ENCODE measurements at places on chromosomes 1 and 21.

DNA sequence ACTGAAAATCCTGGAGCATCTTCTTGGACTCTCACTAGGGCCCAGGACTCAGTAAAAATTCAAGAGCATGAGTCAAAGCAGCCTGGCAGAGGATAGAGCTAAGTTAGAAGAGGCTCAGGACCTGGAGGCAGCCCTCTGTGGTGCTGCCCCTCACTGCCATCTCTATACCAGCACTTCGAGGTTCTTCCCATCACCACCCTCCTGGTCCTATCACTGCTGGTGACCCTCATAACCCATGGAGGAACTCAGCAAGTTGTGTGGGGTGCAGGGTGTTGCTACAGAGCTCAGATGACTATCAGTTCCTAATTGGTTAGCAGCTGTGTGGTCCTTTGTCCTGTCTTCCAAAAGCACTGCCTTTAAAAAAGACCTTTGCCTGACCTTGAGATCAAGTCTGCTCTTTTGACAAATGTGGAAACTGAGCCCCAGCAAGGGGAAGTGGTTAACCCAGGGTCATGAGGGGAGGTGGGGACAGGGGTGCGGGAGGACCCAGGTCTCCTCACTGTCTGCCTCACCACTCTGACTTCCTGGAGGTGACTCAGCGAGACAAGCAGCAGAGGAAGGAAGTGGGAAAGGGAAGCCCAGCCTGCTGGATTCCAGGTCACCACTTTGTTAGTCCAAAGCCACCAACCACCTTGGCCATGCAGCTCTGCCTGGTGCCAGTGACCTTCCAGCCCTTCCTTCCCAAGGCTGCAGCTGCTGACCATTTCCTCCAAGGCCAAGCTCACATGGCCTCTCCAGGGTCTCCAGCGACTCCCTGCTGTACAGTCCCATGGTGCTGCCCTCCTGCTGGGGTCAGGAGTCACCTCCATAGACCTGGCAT, 199.4 kb upstream of the EDN2 start:
- no peak for DNase-seq

- DNase-seq = no peak
Observed at GRCh38 chr1:222967466-222968240, 152.8 kb downstream of the DISP1 start.

DNA sequence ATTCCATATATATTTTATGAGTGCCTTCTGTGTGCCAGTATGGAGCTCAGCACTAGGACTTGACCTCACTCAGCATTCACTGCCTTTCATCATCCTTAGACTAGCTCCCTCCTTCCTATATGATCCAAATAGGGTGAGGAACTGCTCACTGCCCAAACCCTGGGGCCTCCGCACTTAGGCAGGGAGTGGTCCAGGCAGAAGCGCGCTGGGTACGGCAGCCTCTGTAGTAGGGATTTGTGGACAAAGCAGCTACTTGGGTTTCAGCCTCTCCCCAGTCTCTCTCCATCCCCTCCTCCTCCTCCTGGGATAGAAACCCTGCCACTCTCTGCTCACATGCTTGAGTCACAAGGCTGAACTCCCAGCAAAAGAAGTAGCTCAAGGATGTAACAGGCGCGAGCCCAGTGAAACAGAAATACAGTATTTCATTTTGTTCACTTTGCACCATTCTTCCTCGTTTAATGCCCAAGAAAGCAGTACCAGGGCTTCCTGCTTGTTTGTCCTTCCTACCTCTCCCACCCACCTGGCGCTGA, 32.9 kb downstream of the PLEKHA6 start:
- DNase-seq = no peak

GRCh38 chr1:176866011-176866714, 298.3 kb downstream of the ASTN1 start:
- peak; percentile 8 for DNase-seq

DNA sequence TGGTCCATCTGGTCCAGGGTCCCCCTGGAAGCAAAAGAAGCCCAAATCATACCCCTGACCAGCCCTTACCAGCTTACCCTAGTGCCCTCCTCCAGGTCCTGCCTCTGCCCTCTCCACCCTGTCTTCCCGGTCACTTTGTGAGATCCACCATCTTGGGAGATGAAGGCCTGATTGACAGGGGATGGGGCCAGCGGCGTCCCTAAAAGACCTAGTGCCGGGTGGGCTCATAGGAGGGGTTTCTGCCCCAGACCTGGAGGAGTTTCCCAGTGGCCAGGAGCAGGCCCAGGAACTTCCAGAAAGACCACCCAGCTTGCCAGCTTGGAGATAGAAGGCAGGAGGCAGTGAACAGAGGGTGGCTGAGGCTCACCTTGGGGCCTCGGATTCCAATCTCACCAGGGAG, 5.4 kb downstream of the COL9A2 start:
- DNase-seq = no peak

DNA sequence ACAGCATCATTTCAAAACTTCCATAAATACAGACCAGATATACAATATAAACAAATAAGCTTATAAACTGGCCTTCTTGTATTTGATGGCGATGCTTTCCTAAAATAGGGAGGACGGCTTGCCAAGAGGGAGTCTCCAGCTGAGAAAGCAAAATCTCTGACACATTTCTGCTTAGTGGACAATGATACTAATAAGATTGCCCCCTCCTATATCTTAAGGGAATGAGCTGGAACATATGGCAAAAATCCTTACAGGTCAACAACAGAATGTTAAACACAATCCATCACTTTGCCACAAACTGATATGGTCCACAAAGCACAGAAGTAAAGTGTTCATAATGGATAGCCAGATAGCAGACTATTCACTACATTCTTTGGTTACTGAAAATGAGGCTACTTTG, 7.1 kb upstream of the GADD45A start:
- no peak for DNase-seq

DNA sequence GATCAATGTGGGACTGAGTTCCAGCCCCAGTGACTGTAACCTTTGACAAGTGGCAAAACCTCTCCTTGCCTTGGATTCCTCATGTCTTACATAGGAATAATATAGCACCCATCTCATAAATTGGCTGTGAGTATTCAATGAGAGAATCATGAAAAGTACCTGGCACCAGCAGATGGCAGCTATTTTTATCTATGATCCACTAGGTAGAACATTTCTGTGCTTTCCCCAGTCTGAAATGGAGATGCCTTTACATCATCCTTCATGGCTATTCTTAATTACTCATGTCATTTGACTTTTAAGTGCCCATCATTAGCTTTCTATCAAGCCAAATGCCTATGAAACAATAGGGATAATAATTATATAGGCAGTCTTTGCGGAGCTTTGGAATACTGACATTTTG, 130.1 kb downstream of the TGFB2 start:
- no peak for DNase-seq

DNA sequence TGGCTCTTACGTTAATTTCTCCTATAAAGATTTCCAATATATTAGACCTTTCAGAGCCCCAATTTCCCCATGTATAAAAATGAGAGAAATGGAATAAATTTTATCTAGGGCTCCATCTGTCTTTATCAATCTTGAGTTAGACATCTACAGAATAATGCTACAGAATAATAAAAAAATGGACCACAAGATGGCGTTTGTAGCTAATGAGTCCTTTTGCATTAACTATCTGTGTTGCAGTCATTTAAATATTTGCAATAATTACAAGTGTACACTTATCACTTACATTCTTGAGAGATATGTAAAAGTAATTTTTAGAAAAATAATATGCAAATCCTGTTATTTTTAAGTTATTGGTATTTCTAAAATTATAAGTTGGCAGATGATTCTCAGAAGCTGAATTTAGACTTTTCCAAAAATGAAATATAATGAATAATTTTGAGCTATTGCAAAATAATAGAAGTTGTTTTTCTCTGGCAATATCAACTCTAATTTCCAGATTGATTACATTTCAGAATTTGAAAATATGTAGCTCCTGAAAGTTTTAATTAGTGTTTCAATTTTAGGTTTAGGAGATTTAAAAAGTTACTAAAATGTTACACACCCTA, 87.7 kb downstream of the SNX7 start:
- peak; percentile 2 for DNase-seq

- DNase-seq = no peak
Observed at GRCh38 chr1:184693011-184693410, 61.6 kb downstream of the EDEM3 start.

GRCh38 chr1:175080030-175080429, 12.4 kb downstream of the TNN start:
- DNase-seq = no peak

DNA sequence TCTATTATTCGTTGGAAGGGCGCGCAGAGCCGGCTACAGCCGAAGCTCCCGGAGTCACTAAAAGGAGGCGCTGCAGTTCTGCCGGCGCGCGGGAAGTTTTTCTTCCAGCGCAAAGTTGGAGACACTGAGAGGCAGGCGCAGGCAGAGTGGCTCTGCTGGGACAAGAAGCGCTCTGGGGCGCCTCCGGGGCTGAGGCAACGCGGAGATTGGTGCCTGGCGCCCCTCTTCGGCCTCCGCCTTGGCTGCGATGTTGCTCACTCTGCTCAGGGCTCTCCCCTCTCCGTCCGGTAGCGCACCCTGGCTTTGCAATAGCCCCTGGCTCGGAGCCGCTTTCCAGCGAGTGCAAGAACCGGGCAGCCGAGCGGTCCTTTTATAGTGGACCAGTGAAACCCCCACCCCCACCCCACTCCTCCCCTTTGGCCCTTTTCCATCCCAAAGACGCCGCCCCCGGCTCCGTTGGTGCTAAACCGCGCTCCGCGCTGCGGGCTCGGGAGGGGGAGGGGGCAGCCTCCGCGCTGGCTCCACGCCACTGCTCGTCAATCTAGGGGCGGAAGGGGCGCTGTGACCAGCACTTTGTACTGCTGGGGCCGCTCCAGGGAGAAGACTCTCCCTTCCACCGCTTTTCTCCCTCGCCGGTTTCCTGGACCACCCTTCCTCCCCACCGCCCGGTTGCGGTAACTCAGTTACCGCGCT, at the start of gene ADAMTS1:
Gene ADAMTS1, minus strand, starts transcription at position 344 of the 693 bp plus-strand sequence. CDS start 455 bp downstream, outside the sequence.
- DNase-seq = peak; percentile 86

DNA sequence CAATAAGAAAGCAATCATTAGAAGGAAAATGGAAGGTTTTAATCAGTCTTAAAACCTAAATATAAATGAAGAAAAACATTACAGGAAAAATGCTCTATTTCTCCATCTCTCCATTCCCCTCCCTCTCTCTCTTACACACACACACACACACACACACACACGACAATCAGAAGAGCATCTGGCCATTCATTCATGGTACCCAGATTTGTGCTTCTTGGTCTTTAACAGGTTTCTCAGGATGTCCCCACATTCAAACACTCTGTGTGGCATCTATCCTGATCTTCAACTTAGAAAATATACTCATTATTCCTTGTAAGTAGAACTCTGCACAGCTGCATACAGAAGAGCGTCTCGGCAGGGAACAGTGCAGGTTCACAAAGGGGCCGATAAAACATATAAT, 779 bp downstream of the LRRC40 start:
- DNase-seq = no peak

- no peak for DNase-seq
Observed at GRCh38 chr1:237903961-237904360, 13.2 kb upstream of the ZP4 start.

GRCh38 chr1:201771466-201771865, 57.5 kb upstream of the IPO9 start:
- no peak for DNase-seq

DNA sequence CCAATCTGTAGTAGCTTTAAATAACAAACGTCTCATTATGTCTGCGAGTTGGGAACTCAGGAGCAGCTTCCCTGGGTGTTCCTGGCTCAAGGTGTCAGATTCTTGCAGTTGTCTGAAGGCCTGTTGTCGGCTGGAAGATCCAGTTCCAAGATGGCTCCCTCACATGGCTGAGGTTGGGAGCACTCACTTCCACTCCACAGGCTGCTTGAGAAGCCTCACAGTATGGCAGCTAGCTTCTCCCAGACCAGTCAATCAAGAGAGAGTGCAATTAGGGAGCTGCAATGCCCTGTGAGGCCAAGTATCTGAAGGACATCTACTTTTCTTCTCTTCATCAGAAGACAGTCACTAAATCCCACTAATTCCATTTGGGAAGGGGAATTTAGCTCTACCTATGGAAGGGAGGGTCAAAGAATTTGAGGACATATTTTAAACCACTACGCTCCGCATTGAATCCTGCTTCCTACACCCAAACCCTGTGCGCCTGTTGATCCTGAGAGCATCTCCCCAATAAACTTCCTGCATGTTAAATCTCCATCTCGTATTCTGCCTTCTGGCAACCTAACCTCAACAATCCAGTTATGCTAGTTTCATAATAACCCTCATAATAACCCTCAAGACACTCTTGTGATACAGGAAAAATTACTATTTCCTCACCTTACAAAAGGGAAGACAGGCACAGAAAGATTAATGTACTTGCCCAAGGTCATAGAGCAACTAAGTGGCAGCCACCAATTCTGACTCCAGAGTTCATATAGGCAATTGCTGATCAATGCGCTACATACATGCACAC, 3.6 kb upstream of the VPS26C start:
- no peak for DNase-seq

DNA sequence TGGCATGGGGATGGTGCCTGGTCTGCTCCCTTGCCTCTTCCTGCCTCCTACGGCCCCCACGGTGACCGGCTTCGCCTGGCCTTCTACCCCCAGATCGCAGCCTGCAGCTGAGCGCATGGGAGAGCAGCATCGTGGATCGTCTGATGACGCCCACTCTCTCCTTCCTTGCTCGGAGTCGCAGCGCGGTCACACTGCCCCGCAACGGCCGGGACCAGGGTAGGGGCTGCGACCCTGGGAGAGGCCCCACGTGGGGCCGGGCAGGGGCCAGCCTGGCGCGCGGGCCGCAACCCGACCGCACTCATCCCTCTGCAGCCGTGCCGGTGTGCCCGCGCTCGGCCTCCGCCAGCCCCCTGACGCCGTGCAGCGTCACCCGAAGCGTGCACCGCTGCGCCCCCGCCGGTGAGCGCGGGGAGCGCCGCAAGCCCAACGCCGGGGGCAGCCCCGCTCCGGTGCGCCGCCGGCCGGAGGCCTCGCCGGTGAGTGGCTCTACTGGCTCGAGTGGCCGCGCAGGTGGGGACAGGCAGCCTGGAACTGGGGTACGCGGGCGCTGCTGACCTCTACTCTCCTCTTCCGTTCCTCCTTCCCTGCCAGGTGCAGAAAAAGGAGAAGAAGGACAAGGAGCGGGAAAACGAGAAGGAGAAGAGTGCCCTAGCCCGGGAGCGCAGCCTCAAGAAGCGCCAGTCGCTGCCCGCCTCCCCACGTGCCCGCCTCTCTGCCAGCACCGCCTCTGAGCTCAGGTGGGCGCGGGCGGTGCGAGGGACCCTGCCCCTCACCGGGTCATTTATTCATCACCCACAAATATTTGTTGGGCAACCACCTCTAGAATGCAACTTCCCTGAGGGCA, 20.4 kb downstream of the MAP7D1 start:
- DNase-seq = no peak

DNA sequence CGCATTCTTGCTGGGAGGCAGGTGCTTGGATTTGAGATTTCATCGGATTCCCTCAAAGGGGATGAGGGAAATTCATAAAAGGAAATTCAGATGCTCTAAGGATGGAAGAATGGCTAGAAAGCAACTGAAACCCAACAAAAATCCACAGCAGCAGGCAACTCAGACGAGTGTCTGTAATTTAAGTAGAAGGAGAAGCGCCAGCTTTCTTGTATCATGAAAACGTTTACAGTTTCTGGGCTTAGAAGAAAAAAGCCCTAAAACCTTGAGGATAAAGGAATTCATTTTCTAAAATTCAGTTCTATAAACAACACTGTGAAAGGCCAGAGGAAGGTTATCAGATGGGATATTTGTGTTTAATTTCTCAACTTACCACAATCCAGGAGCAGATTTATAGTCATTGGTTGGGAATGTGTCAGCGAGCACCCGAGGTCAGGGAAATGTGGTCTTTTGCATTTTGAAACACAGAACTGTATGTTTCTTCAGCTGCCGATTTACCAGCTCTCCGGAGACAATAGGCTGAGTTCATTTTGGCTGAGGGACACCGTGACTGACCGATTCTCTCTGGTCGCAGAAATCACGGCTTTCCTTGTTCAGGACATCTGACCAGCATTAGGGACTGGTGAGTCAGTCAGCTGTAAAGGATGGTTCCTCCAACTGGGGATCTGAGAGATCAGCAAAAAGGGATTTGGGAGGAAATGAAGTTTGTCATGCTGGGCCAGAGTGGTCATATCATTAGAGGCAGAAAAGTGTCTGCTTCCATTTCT, 111.6 kb upstream of the ERRFI1 start:
- peak; percentile 94 for DNase-seq
